ENCODE measurements at places on chromosomes 4 and X. TPM values are rescaled to one million over a fixed set of nuclear protein-coding genes. Genes with fewer than 3 reads are reported as not detected.

DNA sequence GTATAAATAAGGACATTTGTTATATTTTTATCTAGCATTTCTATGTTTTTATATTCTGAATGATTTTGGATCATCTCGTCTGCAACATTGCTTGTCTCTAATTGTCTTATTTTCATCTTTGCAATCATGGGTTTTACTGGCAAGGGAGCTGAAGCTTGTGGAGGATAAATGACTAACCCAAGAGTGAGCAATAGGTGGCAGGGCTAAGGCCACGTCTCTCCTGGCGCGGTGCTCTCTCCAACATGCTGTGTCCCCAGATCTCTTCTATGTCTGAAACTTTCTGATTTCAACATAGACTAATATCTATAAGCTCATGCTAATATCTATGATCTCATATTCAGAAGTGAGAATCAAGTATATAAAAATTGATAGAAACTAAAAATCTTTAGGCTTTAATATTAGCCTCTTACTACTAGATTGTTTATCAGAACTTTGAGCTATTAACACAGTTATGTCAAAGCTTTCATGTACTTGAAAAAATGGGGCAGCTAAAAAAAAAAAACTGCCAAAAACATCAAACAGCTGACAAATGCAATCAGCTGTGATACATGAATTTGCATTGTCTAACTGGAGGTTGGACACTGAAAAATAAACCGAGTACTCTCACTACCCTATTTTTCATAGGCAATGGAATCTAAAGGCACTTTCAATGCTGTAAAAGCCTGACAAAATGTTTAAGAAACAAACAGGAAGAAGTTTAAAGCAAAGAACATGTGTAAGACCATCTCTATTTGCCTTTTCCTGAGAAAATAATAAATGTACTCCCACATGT lies 169.2 kb downstream of the TMA16 start:
- no peak overlapping the region for H3K4me3 ChIP-seq
- DNase-seq = no peak
- H3K4me1 ChIP-seq = no peaks in the 10 kb centered on the region
- no peaks in the 10 kb centered on the region for H3K27me3 ChIP-seq
- no peaks in the 10 kb centered on the region for H3K36me3 ChIP-seq
- H3K27ac ChIP-seq = no peak overlapping the region

- DNase-seq = no peak
- no peaks in the 10 kb centered on the region for H3K4me1 ChIP-seq
- no peaks in the 10 kb centered on the region for H3K27me3 ChIP-seq
- H3K4me3 ChIP-seq = no peak overlapping the region
- H3K27ac ChIP-seq = no peak overlapping the region
- no peaks in the 10 kb centered on the region for H3K36me3 ChIP-seq
Observed at GRCh38 chrX:133980406-133980805, 5.0 kb downstream of the GPC3 start.

GRCh38 chr4:186067757-186068385 lies 1.1 kb upstream of the TLR3 start:
- no peaks in the 10 kb centered on the region for H3K4me1 ChIP-seq
- H3K27ac ChIP-seq = peak overlapping the region; percentile 19
- DNase-seq = no peak
- no peaks in the 10 kb centered on the region for H3K36me3 ChIP-seq

DNA sequence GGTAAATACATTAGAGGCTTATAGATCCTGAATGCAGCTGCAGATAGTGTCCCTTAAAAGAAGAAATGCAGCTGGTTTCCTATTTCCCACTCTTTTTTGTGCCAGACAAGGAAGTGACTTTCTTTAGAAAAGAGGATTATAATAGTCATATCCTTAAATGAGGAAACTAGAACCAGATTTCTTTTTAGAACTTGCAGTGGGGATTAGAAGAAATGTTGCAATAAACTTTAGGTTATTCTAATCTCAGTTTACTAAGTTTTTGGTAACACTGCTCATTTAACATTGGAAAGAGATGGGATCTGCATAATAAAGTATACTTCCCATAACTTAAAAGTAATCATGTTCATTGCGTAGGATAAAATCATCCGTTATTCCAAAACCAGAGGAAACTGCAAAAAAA lies 101.9 kb downstream of the SLIT2 start:
- no peak overlapping the region for H3K4me3 ChIP-seq
- H3K27ac ChIP-seq = no peak overlapping the region
- H3K4me1 ChIP-seq = no peaks in the 10 kb centered on the region

GRCh38 chr4:34649716-34650115 lies 1594.6 kb downstream of the ARAP2 start:
- no peak overlapping the region for H3K4me3 ChIP-seq
- no peak for DNase-seq
- H3K4me1 ChIP-seq = no peaks in the 10 kb centered on the region

Gene ZNF732
- total RNA-seq = not detected

Measured in pancreas (tissue), 10 donors.